ENCODE measurements at places on chromosomes 5 and 9.

DNA sequence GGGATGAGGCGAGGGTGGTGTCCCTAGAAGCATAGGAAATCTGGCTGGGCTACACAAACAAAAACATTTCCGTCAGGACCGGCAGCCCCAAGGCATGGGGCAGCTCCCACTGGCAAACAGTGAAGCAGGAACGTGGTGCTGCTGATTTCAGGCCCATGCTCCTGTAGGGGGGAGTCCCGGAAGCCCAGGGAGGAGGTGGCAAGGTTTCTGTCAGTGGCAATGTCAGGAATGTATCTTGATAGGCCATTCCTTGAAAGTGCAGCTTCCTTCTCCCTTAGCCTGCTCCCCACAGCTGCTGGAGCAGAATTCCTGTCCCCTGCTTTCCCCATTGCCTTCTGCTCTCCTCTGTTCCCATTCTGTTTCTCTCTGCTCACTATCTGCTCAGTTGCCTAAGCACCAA is 42.4 kb downstream of the MRRF start:
- DNase-seq, result no peak

DNA sequence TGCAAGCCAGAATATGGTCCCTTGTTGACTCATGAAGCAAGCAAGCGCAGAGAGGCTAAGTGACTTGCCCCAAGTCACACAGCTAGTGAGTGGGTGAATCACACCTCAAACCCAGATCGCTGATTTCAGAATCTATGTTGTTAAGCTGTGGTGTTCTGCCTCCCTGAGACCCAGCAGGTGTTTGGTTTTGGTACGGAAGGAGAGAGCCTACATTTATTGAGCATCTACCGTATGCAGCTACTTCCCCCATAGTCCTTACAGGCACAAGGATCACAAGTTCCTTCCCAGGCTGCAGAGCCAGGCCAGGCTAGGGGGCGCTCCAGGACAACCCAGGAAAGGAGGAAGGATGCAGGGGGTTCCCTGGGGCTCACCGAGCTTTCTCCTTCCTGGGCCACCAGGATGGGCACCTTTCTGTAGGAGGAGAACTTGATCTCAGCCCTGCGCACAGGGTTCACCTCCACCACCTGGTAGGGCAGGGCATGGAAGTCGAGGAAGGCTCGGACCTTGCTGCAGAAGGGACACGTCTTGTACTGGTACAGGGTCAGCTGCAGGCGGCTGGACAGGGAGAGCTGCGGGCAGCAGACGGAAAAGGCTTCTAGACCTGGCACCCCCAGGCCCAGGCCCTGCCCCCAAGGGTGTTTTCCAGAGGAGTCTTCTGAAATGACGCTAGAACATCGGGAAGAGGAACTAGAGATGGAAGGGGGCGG is 2.5 kb downstream of the PTGES2 start:
- DNase-seq, result peak; percentile 41

DNA sequence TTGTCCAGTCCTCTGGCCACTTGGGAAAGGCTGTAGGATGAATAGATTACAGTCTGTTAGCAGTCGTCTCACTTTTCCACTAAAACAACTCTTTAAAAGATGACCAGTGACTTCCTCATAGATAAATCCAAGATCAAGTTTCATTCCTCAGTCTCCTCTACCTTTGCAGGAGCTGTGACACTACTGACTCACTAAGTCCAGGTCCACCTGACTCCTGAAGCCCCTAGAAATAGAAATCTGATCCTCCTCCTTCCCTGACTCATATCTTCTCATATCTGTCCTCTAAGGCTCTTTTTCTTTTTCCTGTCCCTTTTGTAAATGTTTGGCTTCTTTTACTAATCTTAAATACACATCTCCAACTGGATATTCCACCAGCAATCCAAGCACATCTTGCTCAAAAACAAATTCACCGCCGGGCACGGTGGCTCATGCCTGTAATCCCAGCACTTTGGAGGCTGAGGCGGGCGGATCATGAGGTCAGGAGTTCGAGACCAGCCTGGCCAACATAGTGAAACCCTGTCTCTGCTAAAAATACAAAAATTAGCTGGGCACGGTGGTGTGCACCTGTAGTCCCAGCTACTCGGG is 2.6 kb downstream of the CCDC125 start:
- no peak for DNase-seq

DNA sequence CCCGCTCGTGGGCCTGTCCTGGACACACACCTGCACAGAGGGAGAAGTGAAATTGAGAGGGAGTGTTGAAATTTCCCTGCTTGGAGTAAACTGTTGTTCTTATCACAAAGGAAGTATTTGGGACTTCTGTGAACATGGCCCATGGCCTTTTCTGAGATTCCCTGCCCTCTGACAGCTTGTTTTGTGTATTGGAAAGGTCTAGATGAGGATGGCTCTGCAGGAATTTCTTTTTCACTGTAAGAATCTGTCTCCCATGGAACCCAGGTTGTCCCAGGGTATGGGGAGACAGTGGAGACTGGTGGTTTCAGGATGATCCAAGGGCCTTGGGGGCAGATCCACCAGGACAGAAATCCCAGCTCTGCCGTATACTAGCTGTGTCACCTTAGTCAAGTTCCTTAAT is 121.8 kb downstream of the ARHGAP26 start:
- DNase-seq, result no peak

DNA sequence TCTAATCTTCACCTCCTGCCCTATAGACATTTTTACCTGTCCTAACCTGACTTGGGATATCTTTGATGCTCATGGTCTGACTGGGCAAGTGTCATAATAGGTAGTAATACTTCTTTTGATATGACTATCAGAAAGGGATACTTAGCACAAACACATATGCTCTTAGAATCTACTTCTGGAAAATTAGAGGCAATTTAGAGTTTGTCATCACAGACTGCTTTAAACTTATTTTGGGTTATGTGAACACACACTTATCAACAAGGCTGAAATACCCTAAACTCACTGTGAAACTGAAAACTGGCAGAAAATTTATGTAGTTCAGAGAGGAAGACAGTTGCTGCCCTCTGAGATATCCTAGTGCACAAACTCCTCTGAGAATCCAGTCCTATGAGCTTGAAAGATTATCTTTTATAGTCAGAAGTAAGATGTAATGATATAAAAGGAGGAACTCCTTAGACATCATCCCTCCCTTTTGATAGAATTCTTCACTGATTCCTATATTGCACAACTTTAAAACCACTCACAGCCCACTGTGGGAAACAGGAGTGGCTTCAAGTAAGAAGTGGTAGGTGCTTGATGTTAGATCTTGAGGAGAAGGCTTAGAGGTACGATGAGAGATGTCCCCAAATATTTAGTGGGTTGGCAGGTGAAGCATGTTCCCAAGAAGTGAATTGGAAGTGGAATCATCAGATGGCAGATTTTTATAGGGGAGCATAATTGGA is 273.3 kb downstream of the MAN2A1 start:
- DNase-seq, result no peak

DNA sequence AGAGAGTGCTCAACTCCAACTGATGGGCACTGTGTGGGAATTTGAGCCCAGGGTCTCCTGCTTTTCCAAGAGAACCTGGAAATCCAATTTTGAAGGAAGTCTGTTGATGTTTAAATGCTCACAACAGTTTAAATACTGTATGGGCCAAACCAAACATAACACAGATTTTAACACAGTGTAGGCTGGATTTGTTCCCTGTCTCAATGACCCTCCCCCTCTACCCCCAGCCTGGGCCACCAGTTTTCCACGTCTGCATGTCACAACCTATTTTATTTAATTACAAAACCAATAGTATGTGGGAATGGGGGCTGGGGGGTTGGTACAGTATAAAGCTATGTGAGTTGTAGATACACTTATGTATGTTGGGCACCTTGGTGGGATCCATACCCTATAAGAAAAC is 11.7 kb downstream of the PALM2AKAP2 start:
- no peak for DNase-seq

DNA sequence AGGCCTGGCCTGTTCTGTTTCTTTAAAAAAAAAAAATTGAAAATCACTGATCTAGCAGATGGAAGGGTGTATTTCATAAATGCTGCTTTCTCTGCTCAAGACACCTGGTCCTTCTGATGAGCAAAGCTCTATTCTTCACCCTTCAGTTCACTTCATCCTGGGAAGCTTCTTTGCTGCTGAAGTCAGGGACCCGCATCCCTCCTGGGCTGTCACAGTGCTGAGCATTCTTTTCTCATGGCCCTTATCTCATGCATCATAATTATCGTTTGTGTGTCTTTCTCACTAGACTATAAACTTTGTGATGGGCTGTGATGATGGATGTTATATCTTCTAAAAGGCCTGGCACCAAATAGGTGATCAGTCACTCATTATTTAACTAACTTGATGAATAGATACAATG is 461.0 kb downstream of the GADD45G start:
- DNase-seq, result no peak

DNA sequence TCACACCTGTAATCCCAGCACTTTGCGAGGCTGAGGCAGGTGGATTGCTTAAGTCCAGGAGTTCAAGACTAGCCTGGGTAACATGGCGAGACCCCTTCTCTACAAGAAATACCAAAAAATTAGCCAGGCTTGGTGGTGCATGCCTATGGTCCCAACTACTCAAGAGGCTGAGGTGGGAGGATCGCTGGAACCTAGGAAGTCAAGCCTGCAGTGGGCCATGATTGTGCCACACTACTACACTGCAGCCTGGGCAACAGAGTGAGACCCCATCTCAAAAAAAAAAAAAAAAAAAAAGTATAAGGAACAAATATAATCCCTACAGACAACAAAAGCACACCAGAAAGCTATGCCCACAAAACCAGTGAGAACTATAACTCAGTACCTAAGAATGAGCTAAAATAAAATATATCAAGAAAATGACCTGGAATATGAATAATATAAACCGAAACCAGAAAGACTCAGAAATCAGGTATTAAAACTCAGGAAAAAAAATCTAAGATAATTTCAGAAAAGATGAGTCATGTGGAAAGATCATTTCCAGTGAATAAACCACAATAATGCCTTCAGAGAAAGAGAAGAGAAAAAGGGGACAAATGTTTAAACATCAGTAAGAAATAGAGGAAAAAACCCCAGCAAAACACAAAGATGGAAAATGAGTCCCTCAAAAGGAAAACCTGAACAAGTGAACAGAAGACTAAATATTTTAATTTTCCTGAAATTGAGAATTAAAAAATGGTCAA is 57.4 kb downstream of the GOLPH3 start:
- no peak for DNase-seq

Measured in activated naive CD8-positive, alpha-beta T cell treated with anti-CD3 and anti-CD28 coated beads for 36 hours (primary cell).